Uterine smooth muscle cell (primary cell): ENCODE measurements at places on chromosomes 16 and 17. TPM values are rescaled to one million over a fixed set of nuclear protein-coding genes. Genes with fewer than 3 reads are reported as not detected.

The CLEC3A gene
- not detected in 2 replicates for total RNA-seq

The HIGD1B gene
- not detected in 2 replicates for total RNA-seq

The ITGAD gene
- total RNA-seq, result not detected in 2 replicates

The ADPRM gene
- 13.7 and 14.1 TPM in 2 replicates for total RNA-seq

The TOP2A gene
- total RNA-seq, result 74.4 and 224 TPM in 2 replicates

The NXPH3 gene
- total RNA-seq, result 0.11 and 0.37 TPM in 2 replicates

The KRT20 gene
- 0.22 TPM in 1 of 2 replicates, not detected in the other for total RNA-seq

The CLEC18B gene
- 0.25 and 0.33 TPM in 2 replicates for total RNA-seq

The IRF8 gene
- not detected in 2 replicates for total RNA-seq

The PHOSPHO1 gene
- not detected in 2 replicates for total RNA-seq

The PHLPP2 gene
- 11.4 and 13.2 TPM in 2 replicates for total RNA-seq

The CES5A gene
- not detected in 2 replicates for total RNA-seq

The VMO1 gene
- total RNA-seq, result 0.11 and 0.12 TPM in 2 replicates

The CAMKK1 gene
- 22.1 and 25.7 TPM in 2 replicates for total RNA-seq

The ASGR2 gene
- total RNA-seq, result not detected in 2 replicates

The KRTAP4-5 gene
- total RNA-seq, result not detected in 2 replicates

The CCL3 gene
- not detected in 2 replicates for total RNA-seq

The CTRB2 gene
- not detected in 2 replicates for total RNA-seq

The SLFN12 gene
- 18.7 and 20.3 TPM in 2 replicates for total RNA-seq

The ZNF597 gene
- total RNA-seq, result 1.7 and 2.0 TPM in 2 replicates

The TP53TG3D gene
- 0.12 TPM in 1 of 2 replicates, not detected in the other for total RNA-seq

The MKS1 gene
- total RNA-seq, result 18.4 and 20.7 TPM in 2 replicates

The ADAT1 gene
- 59.1 and 101 TPM in 2 replicates for total RNA-seq

The GABARAP gene
- 74.6 and 149 TPM in 2 replicates for total RNA-seq

The SOX15 gene
- 0.12 and 0.33 TPM in 2 replicates for total RNA-seq

The ATP6V0A1 gene
- total RNA-seq, result 53.4 and 53.5 TPM in 2 replicates

The ABCA10 gene
- total RNA-seq, result 0.44 and 1.00 TPM in 2 replicates

The FBXO39 gene
- 0.25 and 0.33 TPM in 2 replicates for total RNA-seq

The FBRS gene
- total RNA-seq, result 16.8 and 27.6 TPM in 2 replicates

The HS3ST6 gene
- total RNA-seq, result not detected in 2 replicates

The PRR14 gene
- total RNA-seq, result 4.8 and 5.1 TPM in 2 replicates

The YBX2 gene
- under 0.01 TPM in 2 replicates for total RNA-seq

The CCDC200 gene
- total RNA-seq, result not detected in 2 replicates

The IL32 gene
- 1.9 and 8.6 TPM in 2 replicates for total RNA-seq

The CD300H gene
- total RNA-seq, result not detected in 2 replicates

The PSMB10 gene
- 44.0 and 53.4 TPM in 2 replicates for total RNA-seq
